ENCODE measurements at places on chromosomes 16 and 17.

DNA sequence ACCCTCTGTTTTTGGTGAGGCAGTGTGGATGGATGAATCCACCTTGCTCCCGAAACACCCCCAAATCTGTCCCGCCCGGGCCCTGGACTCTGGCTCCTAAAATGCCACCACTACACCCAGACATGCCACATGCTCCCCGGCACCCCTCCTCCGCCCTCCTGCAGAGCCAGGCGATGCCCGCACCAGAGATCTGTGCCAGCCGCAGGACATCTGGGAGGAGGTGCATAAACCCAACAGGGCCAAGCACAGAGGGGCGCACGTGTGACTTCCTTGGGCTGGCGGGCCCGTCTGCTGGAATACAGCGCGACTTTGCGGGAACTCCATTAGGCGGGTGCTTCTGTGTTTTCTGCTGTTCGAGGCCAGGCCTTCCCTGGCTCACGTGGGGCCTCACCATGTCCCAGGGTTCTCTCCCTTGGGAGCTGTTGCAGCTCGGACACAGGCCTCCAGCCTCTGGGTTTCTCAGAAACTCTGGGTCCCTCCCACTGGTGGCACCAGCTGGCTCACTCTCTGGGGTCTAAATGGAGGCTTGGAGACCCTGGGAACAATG is 14.1 kb upstream of the ACSF3 start:
- no peak for DNase-seq

GRCh38 chr17:78890498-78890897 is 12.5 kb downstream of the CEP295NL start:
- peak; percentile 90 for DNase-seq

- no peak for DNase-seq
Observed at GRCh38 chr17:61678339-61678738, 87.3 kb upstream of the NACA2 start.

GRCh38 chr17:73595479-73595878 is 48.8 kb downstream of the SDK2 start:
- no peak for DNase-seq

DNA sequence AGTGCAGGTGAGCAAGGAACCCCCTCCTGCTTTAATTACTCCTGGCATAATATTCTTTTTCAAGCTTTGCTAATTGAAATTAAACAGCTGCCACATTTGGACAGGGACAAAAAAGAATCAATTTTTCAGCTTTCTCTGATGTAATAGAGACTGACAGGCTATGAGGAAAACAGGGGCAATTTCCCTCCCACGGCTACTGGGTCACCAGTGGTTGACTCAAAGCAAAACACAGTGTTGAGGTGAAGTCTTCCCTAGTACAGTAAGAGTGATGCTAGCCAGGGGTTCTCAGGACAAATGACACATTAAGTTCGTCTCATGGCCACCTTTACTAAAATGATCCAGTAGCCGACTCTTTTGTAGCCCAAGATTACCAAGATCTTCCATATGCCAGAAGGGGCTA is 38.6 kb upstream of the PMFBP1 start:
- peak; percentile 89 for DNase-seq

Data from inflammatory macrophage treated with lipopolysaccharide for 1 hour (primary cell).